ENCODE measurements at places on chromosomes 16 and 17. TPM values are rescaled to one million over a fixed set of nuclear protein-coding genes. Genes with fewer than 3 reads are reported as not detected.

GRCh38 chr16:54362591-54363206, 76.1 kb upstream of the IRX3 start:
- peaks cover 1% of the 10 kb centered on the region for H3K36me3 ChIP-seq
- peaks cover 36% of the 10 kb centered on the region for H3K27me3 ChIP-seq
- H3K27ac ChIP-seq = no peak overlapping the region
- H3K4me3 ChIP-seq = no peak overlapping the region
- H3K4me1 ChIP-seq = no peaks in the 10 kb centered on the region

GRCh38 chr17:76541739-76542454, 2.1 kb downstream of the PRCD start:
- no peak for DNase-seq
- no peaks in the 10 kb centered on the region for H3K27me3 ChIP-seq
- H3K4me1 ChIP-seq = peaks cover 19% of the 10 kb centered on the region
- H3K36me3 ChIP-seq = no peaks in the 10 kb centered on the region

DNA sequence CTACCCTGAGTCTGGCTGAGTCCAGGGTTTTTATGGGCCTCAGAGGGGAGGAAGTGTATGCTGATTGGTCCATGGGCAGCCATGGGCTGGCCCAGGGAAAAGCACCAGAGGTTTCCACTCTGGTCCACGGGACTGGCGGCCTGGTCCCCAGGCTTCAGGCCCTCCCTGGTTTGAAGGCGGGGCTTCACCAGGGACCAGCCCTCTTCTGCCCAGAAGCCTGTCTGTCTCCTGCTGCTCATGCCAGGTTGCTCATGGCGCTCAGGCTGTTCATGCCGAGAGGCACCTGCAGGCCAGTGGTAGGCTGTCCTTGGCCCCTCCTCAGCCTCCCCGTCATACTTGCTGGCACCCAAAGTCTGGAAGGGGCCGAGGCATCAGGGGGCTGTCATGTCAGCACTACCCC, 45.0 kb upstream of the CLEC19A start:
- peaks cover 2% of the 10 kb centered on the region for H3K36me3 ChIP-seq
- no peak for DNase-seq
- no peak overlapping the region for H3K27ac ChIP-seq
- peaks cover 2% of the 10 kb centered on the region for H3K27me3 ChIP-seq
- no peaks in the 10 kb centered on the region for H3K4me1 ChIP-seq

DNA sequence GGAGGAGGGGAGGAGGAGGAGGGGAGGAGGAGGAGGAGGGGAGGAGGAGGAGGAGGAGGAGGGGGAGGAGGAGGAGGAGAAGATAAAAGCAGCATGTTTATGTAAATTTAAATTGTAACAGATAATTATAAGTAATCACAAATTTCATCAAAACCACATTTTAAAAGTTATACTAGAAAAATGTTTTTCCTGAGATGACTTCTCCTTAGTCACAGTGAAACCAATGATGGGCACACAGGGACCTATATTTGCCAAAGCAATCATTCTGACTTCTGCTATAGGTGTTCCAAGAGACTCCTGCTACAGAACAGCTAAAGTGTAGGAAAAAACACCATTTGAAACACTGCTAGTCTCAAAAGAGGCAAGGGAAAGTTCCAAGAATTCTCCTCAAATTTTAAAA, 66.4 kb downstream of the CEP95 start:
- H3K4me3 ChIP-seq = no peak overlapping the region
- DNase-seq = no peak
- H3K27ac ChIP-seq = peak overlapping the region; percentile 23
- H3K4me1 ChIP-seq = peaks cover 8% of the 10 kb centered on the region

- H3K27me3 ChIP-seq = peaks cover 5% of the 10 kb centered on the region
- no peaks in the 10 kb centered on the region for H3K4me1 ChIP-seq
- H3K4me3 ChIP-seq = no peak overlapping the region
Observed at GRCh38 chr17:55648086-55648485, 74.6 kb downstream of the TMEM100 start.

- H3K27ac ChIP-seq = no peak overlapping the region
- no peak for DNase-seq
- H3K4me1 ChIP-seq = no peaks in the 10 kb centered on the region
- no peak overlapping the region for H3K4me3 ChIP-seq
Observed at GRCh38 chr17:61087024-61087423, 312.6 kb upstream of the TBX2 start.

GRCh38 chr16:78437352-78437968, 338.0 kb downstream of the WWOX start:
- H3K4me3 ChIP-seq = no peak overlapping the region
- peaks cover 11% of the 10 kb centered on the region for H3K4me1 ChIP-seq
- no peak overlapping the region for H3K27ac ChIP-seq
- no peak for DNase-seq
- no peaks in the 10 kb centered on the region for H3K27me3 ChIP-seq

- DNase-seq = no peak
- no peak overlapping the region for H3K4me3 ChIP-seq
- no peaks in the 10 kb centered on the region for H3K4me1 ChIP-seq
- H3K27me3 ChIP-seq = no peaks in the 10 kb centered on the region
- no peak overlapping the region for H3K27ac ChIP-seq
Observed at GRCh38 chr17:55202896-55203295, 61.9 kb upstream of the HLF start.

DNA sequence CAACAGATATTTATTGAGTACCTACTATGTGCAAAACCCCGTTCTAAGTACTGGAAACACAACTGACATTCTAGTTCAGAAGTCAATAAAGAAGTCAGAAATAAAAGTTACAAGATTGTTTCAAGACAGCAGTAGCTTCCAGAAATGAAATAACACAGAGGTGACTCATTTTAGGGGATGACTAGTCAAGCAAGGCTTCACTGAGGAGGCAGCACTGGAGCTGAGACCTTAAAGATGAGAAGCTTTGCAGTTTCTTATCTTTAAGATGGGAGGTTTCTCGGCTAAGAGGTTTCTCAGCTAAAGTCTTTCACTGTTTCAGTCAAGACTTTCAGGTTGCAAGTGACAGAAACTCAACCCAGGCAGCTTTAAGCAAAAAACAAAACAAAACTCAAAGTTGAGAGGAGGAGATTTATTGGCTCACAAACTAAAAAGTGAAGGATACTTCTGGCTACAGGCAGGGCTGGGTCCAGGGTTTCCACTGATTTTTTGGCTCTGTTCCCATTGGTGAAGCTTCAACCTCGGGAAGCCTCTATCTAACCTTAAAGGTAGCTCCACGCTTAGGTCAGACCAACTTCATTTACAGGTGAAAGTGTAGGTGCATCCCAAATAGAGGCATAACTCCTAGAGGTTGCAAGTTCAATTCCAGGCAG, 7.4 kb upstream of the MMP2 start:
- no peak for DNase-seq

- H3K27ac ChIP-seq = peak overlapping the region; percentile 98
- no peak for DNase-seq
- H3K4me1 ChIP-seq = peaks cover 73% of the 10 kb centered on the region
- no peaks in the 10 kb centered on the region for H3K36me3 ChIP-seq
- H3K27me3 ChIP-seq = no peaks in the 10 kb centered on the region
Observed at GRCh38 chr17:17692353-17693252, 11.3 kb downstream of the RAI1 start.

DNA sequence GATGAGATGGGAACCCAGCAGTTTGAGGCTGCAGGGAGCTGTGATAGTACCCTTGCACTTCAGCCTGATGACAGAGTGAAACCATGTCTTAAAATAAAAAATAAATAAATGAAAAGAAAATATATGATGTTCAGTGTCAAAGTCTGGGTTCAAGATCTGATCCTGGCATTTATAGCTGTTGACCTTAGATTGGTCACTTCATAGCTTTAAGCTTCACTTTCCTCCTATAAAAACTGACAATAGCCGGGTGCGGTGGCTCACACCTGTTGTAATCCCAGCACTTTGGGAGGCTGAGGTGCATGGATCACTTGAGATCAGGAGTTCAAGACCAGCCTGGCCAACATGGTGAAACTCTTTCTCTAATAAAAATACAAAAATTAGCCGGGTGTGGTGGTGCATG, 5.2 kb upstream of the ZNF821 start:
- H3K36me3 ChIP-seq = no peaks in the 10 kb centered on the region
- DNase-seq = no peak
- no peak overlapping the region for H3K27ac ChIP-seq
- H3K27me3 ChIP-seq = no peaks in the 10 kb centered on the region
- H3K4me3 ChIP-seq = no peak overlapping the region

DNA sequence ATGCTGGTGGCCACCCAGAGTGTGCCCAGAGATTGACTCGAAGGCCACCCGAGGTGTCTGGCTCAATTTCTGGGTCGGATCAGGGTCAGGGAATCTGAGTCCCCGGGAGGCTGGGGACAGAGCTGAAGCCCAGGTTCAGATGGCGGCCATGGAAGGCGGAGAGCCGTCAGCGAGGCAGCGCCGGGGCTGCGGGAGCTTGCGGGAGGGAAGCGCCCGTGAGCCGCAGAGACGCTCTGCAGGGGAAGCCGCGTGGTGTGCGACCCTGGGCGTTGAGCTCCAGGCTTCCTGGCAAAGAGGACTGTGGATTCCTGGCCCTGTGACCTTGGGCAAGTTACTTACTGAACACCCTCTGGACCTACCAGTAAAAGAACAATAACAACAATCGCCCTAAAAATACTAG, 518 bp upstream of the SPATA22 start:
- H3K27ac ChIP-seq = no peak overlapping the region
- no peak overlapping the region for H3K4me3 ChIP-seq
- no peak for DNase-seq
- peaks cover 5% of the 10 kb centered on the region for H3K27me3 ChIP-seq

GRCh38 chr17:77686903-77687302, 271.6 kb upstream of the TNRC6C start:
- peaks cover 52% of the 10 kb centered on the region for H3K27me3 ChIP-seq
- peaks cover 2% of the 10 kb centered on the region for H3K4me1 ChIP-seq
- no peaks in the 10 kb centered on the region for H3K36me3 ChIP-seq
- no peak overlapping the region for H3K27ac ChIP-seq

- no peak overlapping the region for H3K4me3 ChIP-seq
- no peak overlapping the region for H3K27ac ChIP-seq
- H3K4me1 ChIP-seq = no peaks in the 10 kb centered on the region
- H3K36me3 ChIP-seq = no peaks in the 10 kb centered on the region
- H3K27me3 ChIP-seq = peaks cover 57% of the 10 kb centered on the region
Observed at GRCh38 chr16:79320956-79321355, 279.6 kb downstream of the MAF start.

GRCh38 chr16:72262711-72263110, 90.8 kb upstream of the PMFBP1 start:
- DNase-seq = no peak
- H3K4me3 ChIP-seq = no peak overlapping the region
- no peaks in the 10 kb centered on the region for H3K4me1 ChIP-seq
- H3K27ac ChIP-seq = no peak overlapping the region

- H3K4me3 ChIP-seq = no peak overlapping the region
- no peak overlapping the region for H3K27ac ChIP-seq
- H3K4me1 ChIP-seq = no peaks in the 10 kb centered on the region
- peaks cover 69% of the 10 kb centered on the region for H3K27me3 ChIP-seq
Observed at GRCh38 chr17:45747911-45748310, 36.2 kb upstream of the CRHR1 start.

GRCh38 chr17:60423865-60424264, 1.6 kb downstream of the CHCT1 start:
- peaks cover 7% of the 10 kb centered on the region for H3K4me1 ChIP-seq
- no peak for DNase-seq
- H3K4me3 ChIP-seq = no peak overlapping the region
- H3K36me3 ChIP-seq = no peaks in the 10 kb centered on the region

- H3K4me3 ChIP-seq = no peak overlapping the region
- no peak for DNase-seq
Observed at GRCh38 chr16:49952386-49952785, 72.6 kb upstream of the CNEP1R1 start.

GRCh38 chr16:82031116-82032084, 3.7 kb upstream of the HSD17B2 start:
- H3K4me1 ChIP-seq = no peaks in the 10 kb centered on the region
- H3K27me3 ChIP-seq = peaks cover 16% of the 10 kb centered on the region
- H3K4me3 ChIP-seq = no peak overlapping the region
- H3K36me3 ChIP-seq = no peaks in the 10 kb centered on the region
- DNase-seq = no peak

DNA sequence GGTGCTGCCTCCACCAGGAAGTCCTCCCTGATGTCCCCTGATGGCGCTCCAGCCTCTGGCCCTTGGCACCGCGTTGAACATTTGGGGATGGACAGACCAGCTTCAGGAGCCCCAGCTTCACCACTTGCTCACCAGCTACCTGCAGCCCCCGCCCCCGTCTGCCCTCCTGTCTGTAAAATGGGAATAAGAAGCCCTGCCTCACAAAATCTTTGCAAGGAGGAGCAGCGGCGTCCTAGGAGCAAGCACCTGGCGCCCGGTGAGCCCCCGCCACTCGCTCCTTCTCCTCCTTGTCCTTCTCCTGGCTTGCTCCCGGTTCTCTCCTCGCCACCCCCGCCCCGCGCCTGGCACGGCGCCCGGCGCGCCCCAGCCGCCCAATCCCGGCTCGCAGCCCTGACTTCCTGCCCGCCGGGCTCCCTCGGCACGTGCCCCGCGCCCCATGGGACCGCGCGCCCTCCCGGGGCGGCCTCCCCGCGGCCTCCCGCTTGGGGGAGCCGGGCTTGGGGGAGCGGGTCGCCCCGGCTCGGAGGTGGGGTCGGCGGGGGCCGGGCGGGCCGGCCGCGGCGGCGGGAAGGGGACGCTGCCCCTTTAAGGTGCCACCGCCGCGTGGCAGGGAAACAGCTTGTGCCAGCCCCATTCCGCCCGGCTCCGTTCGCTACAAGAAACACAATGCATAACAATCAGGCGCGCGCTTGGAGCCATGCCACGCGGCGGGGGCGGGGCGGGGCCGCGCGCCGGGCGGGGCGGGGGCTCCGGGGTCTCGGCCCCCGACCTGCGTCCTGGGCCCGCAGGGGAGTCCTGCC, 9.1 kb upstream of the PPP1R1B start:
- H3K27ac ChIP-seq = no peak overlapping the region
- DNase-seq = no peak
- H3K4me1 ChIP-seq = peaks cover 12% of the 10 kb centered on the region
- H3K4me3 ChIP-seq = peak overlapping the region; percentile 78

GRCh38 chr17:48543854-48544348, 1.0 kb downstream of the HOXB2 start:
- peak overlapping the region; percentile 70 for H3K4me3 ChIP-seq
- H3K27ac ChIP-seq = peak overlapping the region; percentile 68
- H3K4me1 ChIP-seq = peaks cover 8% of the 10 kb centered on the region
- H3K27me3 ChIP-seq = peaks cover 80% of the 10 kb centered on the region

DNA sequence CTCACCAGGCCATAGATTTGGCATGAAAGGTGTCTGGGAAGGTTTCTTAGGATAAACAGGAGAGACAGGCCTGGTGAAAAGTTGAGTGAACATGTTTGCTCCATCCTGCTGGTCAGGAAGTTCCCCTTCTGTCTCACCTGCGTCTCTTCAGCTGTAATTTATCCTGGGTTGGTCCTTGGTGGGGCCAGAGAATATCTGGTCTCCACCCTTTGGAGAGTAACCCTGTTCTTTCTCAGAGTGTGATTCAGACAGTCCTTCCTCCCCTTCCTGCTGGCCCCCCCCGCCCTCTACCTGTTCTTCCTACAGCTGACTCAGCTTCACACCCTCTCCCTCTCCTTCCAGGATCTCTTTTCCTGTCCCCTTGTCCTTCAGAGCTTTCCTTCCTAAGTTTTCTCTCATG, 17.1 kb downstream of the MINK1 start:
- H3K27me3 ChIP-seq = no peaks in the 10 kb centered on the region
- H3K4me1 ChIP-seq = peaks cover 83% of the 10 kb centered on the region
- no peak for DNase-seq
- H3K27ac ChIP-seq = peak overlapping the region; percentile 90
- H3K36me3 ChIP-seq = peaks cover 3% of the 10 kb centered on the region

Gene LITAFD
- total RNA-seq = not detected

Gene CEP112
- 13.5 TPM for total RNA-seq

Gene GSDMA
- not detected for total RNA-seq

Gene SEPTIN12
- not detected for total RNA-seq

Gene KRTAP4-1
- total RNA-seq = not detected

Gene LGALS9
- 2.9 TPM for total RNA-seq

Gene ARHGDIG
- total RNA-seq = 3.7 TPM

Gene TMEM170A
- total RNA-seq = 14.5 TPM

Gene GPR142
- not detected for total RNA-seq

Gene NOL3
- 31.2 TPM for total RNA-seq
